Natural killer cell treated with Interleukin-12 subunit alpha and Interleukin-12 subunit beta and Interleukin-15 and Interleukin-18, amount 100 ng/mL, for 72 hours (primary cell): ENCODE measurements at places on chromosomes 7 and 10. TPM values are rescaled to one million over a fixed set of nuclear protein-coding genes. Genes with fewer than 3 reads are reported as not detected.

DNA sequence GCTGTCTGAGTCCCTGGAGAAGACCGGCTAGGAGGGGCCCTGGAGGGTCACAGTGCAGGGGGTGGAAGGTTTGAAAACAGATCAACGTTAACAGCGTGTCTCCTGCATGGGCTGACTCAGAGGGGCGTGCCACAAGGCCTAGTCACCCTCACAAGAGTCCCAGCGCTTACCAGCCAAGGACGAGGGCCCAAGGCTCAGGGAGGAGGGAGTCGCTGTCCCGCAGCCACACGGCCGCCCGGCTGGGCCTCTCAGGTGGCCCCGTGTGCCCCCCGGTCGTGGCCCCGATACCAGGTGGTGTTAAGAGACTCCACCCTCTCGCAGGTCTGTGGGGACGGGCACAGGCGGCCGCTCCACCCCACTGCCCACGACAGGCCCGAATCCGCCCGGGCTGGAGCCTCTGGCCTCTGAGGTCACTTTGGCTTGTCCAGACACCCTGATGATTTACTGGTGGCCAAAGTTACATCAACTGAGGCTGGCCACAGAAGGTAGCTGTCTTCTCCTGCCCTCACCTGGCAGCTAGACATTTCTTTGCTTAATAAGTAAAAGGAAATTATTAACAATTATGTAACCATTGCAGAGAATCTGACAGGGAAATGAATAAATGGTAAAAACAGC lies 34.0 kb downstream of the FAM20C start:
- H3K36me3 ChIP-seq = no peaks in the 10 kb centered on the region
- DNase-seq = no peak
- H3K4me3 ChIP-seq = no peak overlapping the region
- H3K4me1 ChIP-seq = no peaks in the 10 kb centered on the region
- no peak overlapping the region for H3K27ac ChIP-seq

DNA sequence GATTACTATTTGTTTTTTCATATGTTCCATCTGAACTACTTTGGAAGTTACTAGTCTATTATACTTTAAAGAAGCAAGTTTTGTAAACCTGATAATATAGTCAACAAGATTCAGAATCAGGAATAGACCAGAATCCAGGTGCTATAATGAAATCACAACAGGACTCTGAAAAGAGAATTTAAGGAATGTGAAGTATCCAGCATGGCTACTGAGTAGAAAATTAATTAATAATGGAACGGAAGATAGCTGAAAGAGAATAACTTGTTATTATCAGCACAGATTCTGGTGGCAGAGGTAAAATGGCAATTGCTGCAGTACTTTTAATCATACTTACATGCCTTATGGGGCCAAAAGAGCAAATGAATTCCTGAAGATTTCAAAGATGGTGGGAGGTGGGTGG lies 43.1 kb upstream of the CHCHD3 start:
- no peak overlapping the region for H3K27ac ChIP-seq
- H3K36me3 ChIP-seq = no peaks in the 10 kb centered on the region

DNA sequence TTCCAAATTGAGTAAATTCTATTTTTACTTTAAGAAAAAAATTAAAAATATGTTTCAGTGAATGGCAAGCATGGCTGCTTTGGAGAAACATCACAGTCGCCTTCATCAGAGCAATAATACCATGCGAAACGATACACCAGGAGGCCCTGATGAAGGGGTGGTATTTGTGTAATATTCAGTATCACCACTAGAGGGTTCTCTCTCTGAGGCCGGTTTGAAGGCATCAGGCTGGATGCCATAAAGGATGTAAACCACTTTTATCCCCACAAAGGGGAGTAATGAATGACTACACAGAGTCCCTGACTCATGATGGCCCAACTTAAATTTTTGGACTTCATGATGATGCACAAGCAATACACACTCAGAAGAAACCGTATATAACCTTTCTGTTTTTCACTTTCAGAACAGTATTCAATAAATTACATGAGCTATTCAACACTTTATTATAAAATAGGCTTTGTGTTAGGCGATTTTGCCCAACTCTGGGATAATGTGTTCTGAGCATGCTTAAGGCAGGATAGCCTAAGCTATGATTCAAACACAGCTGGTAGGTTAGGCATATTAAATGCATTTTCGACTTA lies 95.5 kb downstream of the PPP1R17 start:
- H3K27ac ChIP-seq = no peak overlapping the region
- no peaks in the 10 kb centered on the region for H3K4me1 ChIP-seq
- H3K36me3 ChIP-seq = no peaks in the 10 kb centered on the region
- H3K4me3 ChIP-seq = no peak overlapping the region
- H3K27me3 ChIP-seq = no peaks in the 10 kb centered on the region

GRCh38 chr10:122199070-122199469 lies 72.0 kb upstream of the BTBD16 start:
- H3K4me3 ChIP-seq = no peak overlapping the region
- no peak for DNase-seq
- H3K27me3 ChIP-seq = no peaks in the 10 kb centered on the region
- no peaks in the 10 kb centered on the region for H3K36me3 ChIP-seq
- no peaks in the 10 kb centered on the region for H3K4me1 ChIP-seq

GRCh38 chr7:26319636-26320035 lies 28.0 kb downstream of the SNX10 start:
- H3K4me1 ChIP-seq = peaks cover 24% of the 10 kb centered on the region
- H3K36me3 ChIP-seq = no peaks in the 10 kb centered on the region
- no peak overlapping the region for H3K4me3 ChIP-seq
- DNase-seq = no peak
- H3K27ac ChIP-seq = peak overlapping the region; percentile 69

DNA sequence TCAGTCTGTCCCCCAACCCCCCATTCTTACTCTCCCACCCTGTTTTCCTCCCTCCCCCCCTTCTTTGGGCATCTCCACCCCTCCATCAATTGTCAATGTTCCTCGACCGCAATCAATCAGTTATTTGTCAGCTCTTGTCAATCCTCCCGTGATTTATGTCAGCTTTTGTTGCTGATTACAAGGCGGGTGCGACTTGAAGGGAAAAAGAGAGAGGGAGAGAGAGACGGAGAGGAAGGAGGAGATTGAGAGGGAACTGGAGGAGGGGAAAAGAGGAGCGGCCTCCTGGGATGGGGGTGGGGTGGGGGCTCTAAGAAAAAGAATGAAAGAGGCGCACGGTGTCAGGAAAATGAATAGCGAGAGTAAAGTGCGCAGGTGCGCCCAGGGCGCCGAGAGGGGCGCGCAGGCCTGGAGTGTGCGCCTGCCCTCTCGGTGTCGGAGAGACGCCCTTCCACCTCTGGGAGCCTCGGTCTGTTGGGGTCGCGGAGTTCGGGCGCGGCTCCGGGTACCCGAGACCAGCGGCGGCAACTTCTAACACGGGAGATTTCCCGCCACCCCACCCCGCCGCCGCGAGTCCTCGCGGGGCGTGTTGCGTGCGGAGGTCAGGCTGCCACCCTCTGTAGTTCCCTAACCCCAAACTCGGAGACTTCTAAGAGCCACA lies 1.1 kb upstream of the ZNF503 start:
- no peak for DNase-seq
- peaks cover 57% of the 10 kb centered on the region for H3K27me3 ChIP-seq
- peak overlapping the region; percentile 85 for H3K4me3 ChIP-seq
- no peaks in the 10 kb centered on the region for H3K36me3 ChIP-seq
- peaks cover 29% of the 10 kb centered on the region for H3K4me1 ChIP-seq

- no peaks in the 10 kb centered on the region for H3K36me3 ChIP-seq
- H3K27me3 ChIP-seq = peaks cover 2% of the 10 kb centered on the region
- no peak overlapping the region for H3K27ac ChIP-seq
- no peaks in the 10 kb centered on the region for H3K4me1 ChIP-seq
Observed at GRCh38 chr10:44198096-44198779, 186.7 kb downstream of the CXCL12 start.

DNA sequence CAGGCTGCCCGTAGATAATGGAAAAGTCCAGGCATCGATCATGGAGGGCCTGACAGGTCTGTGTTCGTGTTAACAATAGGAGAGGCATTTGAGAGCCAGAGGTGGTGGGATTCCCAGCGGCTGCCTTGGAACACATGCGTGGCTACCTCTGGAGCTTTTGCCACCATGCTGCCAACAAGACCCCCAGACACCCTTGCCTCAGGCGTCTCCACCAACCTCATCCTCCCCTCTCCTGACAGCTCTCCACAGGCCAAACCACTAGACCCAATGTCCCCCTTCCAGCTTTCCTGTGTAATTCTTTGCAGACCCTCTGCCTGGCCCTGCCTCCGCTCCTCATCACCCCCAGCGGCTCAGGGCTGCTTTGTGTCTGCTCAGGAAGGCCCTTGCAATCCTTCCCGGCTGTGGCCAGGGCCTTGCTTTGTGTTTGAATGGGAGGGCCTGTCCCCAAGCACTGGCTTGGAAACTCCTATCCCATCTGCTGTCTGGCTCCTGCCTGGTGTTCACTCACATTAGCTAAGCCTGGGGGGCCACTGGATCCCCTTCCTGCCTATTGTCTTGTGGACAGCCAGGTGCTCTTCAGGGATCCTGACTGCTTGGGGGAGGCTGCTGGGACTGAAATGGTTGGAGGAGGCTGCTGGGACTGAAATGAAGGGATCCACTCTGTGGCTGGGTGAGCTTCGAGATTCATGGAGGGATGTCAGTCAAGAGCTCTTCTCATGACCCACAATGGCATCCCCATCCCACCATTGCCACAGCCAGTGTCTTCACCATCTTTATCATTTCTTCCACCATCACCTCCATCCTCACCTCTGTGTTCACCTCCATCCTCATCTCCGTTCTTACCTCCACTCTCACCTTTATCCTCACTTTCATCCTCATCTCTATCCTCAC lies 60.8 kb upstream of the ELN start:
- H3K4me3 ChIP-seq = no peak overlapping the region
- DNase-seq = no peak
- H3K36me3 ChIP-seq = peaks cover 14% of the 10 kb centered on the region
- H3K4me1 ChIP-seq = peaks cover 3% of the 10 kb centered on the region
- no peak overlapping the region for H3K27ac ChIP-seq

- no peaks in the 10 kb centered on the region for H3K4me1 ChIP-seq
- H3K27ac ChIP-seq = no peak overlapping the region
- H3K27me3 ChIP-seq = peaks cover 5% of the 10 kb centered on the region
- H3K4me3 ChIP-seq = no peak overlapping the region
- peaks cover 7% of the 10 kb centered on the region for H3K36me3 ChIP-seq
- no peak for DNase-seq
Observed at GRCh38 chr10:44427037-44427436, 42.1 kb upstream of the CXCL12 start.

DNA sequence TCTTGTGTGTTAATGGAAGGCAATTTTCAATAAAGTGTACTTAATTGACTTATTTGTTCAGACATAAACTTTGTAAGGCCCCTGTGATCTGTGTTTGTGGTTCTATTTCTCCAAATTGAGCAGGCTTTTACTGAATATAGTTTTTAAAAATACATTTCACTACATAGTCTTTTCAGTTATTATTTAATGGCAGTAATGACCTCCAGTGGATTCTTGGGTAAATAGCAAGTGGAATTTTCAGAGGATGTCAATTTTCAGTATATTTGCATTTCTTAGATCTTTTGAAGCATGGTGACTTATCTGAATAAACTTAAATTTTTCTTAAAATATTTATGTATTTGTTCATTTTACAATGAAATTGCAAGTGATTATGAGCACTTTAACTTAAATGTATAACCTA lies 203.1 kb upstream of the PCLO start:
- DNase-seq = no peak
- H3K4me3 ChIP-seq = no peak overlapping the region
- H3K27me3 ChIP-seq = no peaks in the 10 kb centered on the region
- no peaks in the 10 kb centered on the region for H3K36me3 ChIP-seq
- no peaks in the 10 kb centered on the region for H3K4me1 ChIP-seq

DNA sequence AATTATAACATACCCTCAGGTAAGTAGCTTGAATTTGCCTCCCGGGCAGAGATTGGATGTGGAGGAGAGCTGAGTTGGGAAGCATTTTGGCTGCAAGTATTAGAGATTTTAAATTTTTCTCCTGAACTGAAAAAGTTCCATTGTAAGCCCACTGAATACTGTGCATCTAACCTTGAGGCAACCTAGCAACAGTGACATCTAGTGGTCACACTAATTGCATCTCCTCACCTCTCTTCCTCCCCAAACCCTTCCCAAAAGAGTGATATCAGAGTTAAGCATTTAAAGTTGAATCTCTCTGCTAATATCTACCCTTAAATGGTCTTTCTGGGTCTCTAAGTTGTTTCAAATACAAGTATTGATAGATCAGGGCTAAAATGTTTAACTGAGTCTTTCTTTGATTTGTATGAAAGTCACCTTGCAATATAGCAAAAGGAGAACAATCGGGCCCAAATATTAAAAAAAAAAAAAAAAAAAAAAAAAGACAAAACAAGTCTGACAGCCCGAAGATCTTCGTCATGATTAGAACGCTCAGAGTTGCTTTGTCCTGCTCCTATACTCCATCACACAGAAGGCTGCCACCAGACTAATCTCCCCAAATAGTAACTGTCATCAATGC lies 40.4 kb upstream of the DLX5 start:
- peaks cover 24% of the 10 kb centered on the region for H3K27me3 ChIP-seq
- no peaks in the 10 kb centered on the region for H3K4me1 ChIP-seq
- no peaks in the 10 kb centered on the region for H3K36me3 ChIP-seq
- no peak for DNase-seq
- H3K4me3 ChIP-seq = no peak overlapping the region

- H3K4me1 ChIP-seq = no peaks in the 10 kb centered on the region
- H3K4me3 ChIP-seq = no peak overlapping the region
- peaks cover 32% of the 10 kb centered on the region for H3K27me3 ChIP-seq
- H3K27ac ChIP-seq = no peak overlapping the region
Observed at GRCh38 chr10:89120931-89121763, 86.0 kb downstream of the CH25H start.

GRCh38 chr10:35027567-35027966 lies 62.6 kb downstream of the CUL2 start:
- DNase-seq = no peak
- H3K36me3 ChIP-seq = peaks cover 6% of the 10 kb centered on the region
- H3K27ac ChIP-seq = no peak overlapping the region
- H3K4me3 ChIP-seq = no peak overlapping the region

DNA sequence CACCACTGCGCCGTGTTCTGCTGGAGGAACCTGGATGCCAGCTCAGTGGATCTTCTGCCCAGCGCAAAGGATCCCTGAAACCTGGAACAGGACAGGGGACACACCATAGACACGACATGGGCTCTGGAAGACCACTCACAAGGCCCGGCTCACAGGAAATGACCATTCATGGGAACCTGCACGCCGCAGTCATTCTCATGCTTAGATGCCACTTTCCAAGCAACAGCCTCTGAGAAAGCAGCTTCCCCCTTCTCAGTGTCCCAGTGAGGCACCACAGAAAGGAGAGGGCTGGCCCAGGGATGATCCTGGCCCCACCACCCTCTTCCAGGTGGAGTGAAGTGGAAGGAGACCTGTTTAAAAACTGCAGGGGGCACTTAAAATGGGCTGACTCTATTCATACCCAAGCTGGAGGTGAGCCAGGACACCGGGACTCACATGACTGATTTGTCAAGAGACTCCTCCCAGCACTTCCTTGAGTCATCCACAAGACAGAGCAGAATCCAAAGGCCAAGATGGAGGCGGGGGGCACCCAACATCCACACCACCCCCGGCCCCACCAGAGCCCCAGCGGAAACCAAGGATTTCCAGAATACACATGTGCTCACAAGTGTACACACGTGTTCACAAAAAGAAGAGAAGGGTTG lies 11.2 kb downstream of the CTBP2 start:
- H3K27me3 ChIP-seq = no peaks in the 10 kb centered on the region
- peaks cover 72% of the 10 kb centered on the region for H3K4me1 ChIP-seq
- H3K27ac ChIP-seq = peak overlapping the region; percentile 81
- peak overlapping the region; percentile 82 for H3K4me3 ChIP-seq
- DNase-seq = no peak

Gene CLDN3
- not detected for total RNA-seq

Gene SFMBT2
- 94.9 TPM for total RNA-seq

Gene GFRA1
- total RNA-seq = not detected

Gene OR2A7
- total RNA-seq = not detected

Gene HPSE2
- not detected for total RNA-seq
